SJSA1 (cell line): ENCODE measurements at places on chromosomes 1 and 21. TPM values are rescaled to one million over a fixed set of nuclear protein-coding genes. Genes with fewer than 3 reads are reported as not detected.

The PRXL2B gene
- 15.2 and 16.4 TPM in 2 replicates for total RNA-seq

The AMPD1 gene
- total RNA-seq, result not detected in 2 replicates

GRCh38 chr1:28246427-28246832 lies 10.5 kb downstream of the ATP5IF1 start:
- H3K4me3 ChIP-seq, result no peak overlapping the region
- H3K27me3 ChIP-seq, result no peaks in the 10 kb centered on the region
- H3K27ac ChIP-seq, result no peak overlapping the region
- DNase-seq, result no peak
- peaks cover 25% of the 10 kb centered on the region for H3K4me1 ChIP-seq
- H3K36me3 ChIP-seq, result no peaks in the 10 kb centered on the region

DNA sequence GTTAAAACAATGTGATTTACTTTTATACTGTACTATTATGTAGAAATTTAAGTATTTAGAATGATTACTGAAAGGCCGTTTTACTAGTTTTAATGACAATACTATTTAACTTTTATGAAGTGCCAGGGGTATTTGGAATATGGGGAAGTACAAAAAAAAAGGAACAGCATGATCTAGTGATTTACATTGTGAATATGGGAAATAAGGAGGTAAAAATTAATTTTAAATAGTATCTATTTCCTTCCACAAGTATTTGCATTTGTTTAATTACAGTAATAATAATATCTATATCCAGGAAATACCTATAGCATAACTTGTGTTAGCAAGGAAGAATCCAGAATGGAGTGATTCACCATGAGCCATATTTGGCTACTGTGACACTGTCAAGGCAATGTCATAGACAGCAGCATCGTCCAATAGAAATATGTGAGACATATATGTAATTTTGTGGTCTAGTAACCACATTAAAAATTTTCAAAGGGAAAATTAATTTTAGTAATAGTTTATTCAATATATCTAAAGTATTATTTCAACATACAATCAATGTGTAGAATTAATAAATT lies 22.0 kb downstream of the CNST start:
- H3K27ac ChIP-seq, result peak overlapping the region; percentile 58
- DNase-seq, result no peak
- no peaks in the 10 kb centered on the region for H3K27me3 ChIP-seq
- no peak overlapping the region for H3K4me3 ChIP-seq
- peaks cover 41% of the 10 kb centered on the region for H3K4me1 ChIP-seq

The PEX10 gene
- 29.3 and 37.3 TPM in 2 replicates for total RNA-seq

GRCh38 chr1:17671314-17671705 lies 83.8 kb upstream of the ACTL8 start:
- H3K36me3 ChIP-seq, result no peaks in the 10 kb centered on the region; the same call in 1 of the 2 replicates
- no peaks in the 10 kb centered on the region for H3K27me3 ChIP-seq
- no peak overlapping the region for H3K27ac ChIP-seq

The RAB42 gene
- total RNA-seq, result 1.1 and 6.1 TPM in 2 replicates

The SMIM1 gene
- total RNA-seq, result not detected in 2 replicates

GRCh38 chr1:226739696-226740065 lies 599 bp upstream of the ITPKB start:
- H3K27ac ChIP-seq, result no peak overlapping the region
- H3K27me3 ChIP-seq, result no peaks in the 10 kb centered on the region
- H3K4me3 ChIP-seq, result peak overlapping the region; percentile 3; the same call in 1 of the 2 replicates
- H3K36me3 ChIP-seq, result peaks cover 30% of the 10 kb centered on the region
- H3K4me1 ChIP-seq, result peaks cover 15% of the 10 kb centered on the region
- no peak for DNase-seq

DNA sequence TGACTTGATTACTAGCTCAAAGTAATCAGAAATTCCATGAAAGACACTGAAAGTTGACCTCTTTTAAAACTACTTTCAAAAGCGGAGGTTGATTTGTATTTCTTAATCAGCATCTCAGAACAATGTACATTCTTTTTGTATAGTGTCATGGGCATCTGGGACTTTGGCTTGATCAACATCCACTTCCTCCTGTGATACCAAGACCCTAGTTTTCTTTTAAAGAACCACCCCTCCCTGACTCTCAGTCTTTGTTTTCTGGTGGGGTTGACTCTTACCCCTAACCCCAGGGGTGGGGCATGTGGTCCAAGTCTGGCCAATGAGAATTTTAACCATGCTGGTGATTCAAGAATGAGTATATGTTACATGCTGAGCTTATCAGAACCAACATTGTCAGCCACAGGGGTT lies 21.7 kb upstream of the IRF2BP2 start:
- no peaks in the 10 kb centered on the region for H3K27me3 ChIP-seq
- DNase-seq, result peak; percentile 95
- no peaks in the 10 kb centered on the region for H3K36me3 ChIP-seq
- H3K4me1 ChIP-seq, result peaks cover 36% of the 10 kb centered on the region
- no peak overlapping the region for H3K4me3 ChIP-seq
- peak overlapping the region; percentile 71 for H3K27ac ChIP-seq

The SAMD13 gene
- 1.3 TPM in 1 of 2 replicates, not detected in the other for total RNA-seq

DNA sequence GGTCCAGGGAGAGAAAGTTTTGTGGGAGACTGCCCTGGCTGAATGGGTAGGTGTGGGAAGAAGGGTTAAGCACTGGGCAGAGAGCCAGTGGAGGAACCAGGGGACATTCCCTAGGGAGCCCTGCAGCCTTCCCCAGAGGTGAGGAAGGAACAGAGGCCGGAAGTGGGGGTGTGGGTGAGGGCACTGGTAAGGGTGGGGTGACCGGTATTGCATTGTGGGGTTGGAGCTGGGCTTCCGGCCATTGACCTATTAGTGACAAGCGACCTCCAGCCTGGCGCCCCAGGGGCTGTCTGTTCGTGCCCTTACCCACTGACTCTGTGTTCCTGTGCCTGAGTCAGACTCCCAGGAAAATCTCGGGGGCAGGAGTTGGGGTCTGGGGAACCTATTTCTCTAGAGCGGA lies 3.5 kb upstream of the TSPAN1 start:
- DNase-seq, result no peak
- H3K4me1 ChIP-seq, result peaks cover 7% of the 10 kb centered on the region
- H3K27me3 ChIP-seq, result no peaks in the 10 kb centered on the region
- H3K27ac ChIP-seq, result no peak overlapping the region
- no peaks in the 10 kb centered on the region for H3K36me3 ChIP-seq
- H3K4me3 ChIP-seq, result no peak overlapping the region

DNA sequence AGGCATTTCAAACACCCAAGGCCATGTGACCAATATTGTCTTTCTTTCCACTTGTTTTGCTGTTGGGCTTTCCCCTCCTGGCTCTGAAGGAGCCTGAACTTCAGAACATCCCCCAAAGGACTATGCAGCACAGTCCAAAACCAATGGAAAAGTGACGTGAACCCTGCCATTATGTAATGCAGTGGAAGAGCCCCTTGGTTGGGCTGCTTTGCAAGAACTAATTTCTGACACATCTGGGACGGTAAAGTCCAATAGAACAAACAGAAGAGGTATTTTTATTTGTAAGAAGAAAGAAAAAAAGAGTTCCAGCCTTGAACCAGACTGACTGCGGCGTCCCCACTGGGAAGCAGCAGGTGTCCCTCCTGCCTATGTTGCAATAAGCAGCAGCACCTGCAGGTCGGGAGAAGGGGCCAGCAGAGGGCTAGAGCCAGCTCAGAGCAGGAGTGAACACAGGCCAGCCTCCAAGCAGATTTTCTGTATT lies 116.7 kb downstream of the CDC7 start:
- H3K36me3 ChIP-seq, result no peaks in the 10 kb centered on the region
- no peaks in the 10 kb centered on the region for H3K4me1 ChIP-seq
- no peak for DNase-seq
- H3K27ac ChIP-seq, result no peak overlapping the region
- no peak overlapping the region for H3K4me3 ChIP-seq

GRCh38 chr1:204041803-204042505 lies 31.0 kb upstream of the SOX13 start:
- no peak overlapping the region for H3K4me3 ChIP-seq
- no peaks in the 10 kb centered on the region for H3K27me3 ChIP-seq
- H3K27ac ChIP-seq, result no peak overlapping the region
- no peak for DNase-seq
- H3K4me1 ChIP-seq, result peaks cover 12% of the 10 kb centered on the region
- H3K36me3 ChIP-seq, result no peaks in the 10 kb centered on the region

The CCDC27 gene
- total RNA-seq, result not detected in 2 replicates

The FYB2 gene
- 0.58 TPM in 1 of 2 replicates, not detected in the other for total RNA-seq

DNA sequence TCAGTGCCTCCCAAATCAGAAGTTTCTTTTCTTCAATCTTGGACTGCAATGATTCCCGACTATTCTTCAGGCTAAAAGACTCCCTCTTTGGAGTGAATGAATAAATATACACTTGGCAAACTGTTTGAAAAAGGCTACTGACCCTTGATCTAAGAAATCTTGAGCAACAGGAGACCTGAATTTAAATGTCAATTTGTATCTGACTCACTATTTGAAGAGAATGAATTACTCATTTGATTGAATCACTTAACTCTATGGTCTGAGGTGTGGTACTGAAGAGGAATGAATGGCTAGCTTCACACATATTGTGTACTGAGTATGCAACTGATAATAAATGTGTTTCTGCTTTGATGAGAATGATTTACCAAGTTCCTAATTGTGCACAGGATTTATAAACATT lies 4.6 kb upstream of the SMG7 start:
- no peak overlapping the region for H3K27ac ChIP-seq
- H3K36me3 ChIP-seq, result peaks cover 3% of the 10 kb centered on the region
- H3K27me3 ChIP-seq, result peaks cover 4% of the 10 kb centered on the region
- no peak overlapping the region for H3K4me3 ChIP-seq
- H3K4me1 ChIP-seq, result no peaks in the 10 kb centered on the region
- DNase-seq, result no peak

The KCNJ9 gene
- total RNA-seq, result not detected in 2 replicates

- no peak overlapping the region for H3K4me3 ChIP-seq
- no peak for DNase-seq
- no peaks in the 10 kb centered on the region for H3K27me3 ChIP-seq
- no peak overlapping the region for H3K27ac ChIP-seq
Measured at GRCh38 chr1:18408656-18409370, 71.9 kb upstream of the KLHDC7A start.

- no peaks in the 10 kb centered on the region for H3K4me1 ChIP-seq
- DNase-seq, result no peak
- no peaks in the 10 kb centered on the region for H3K27me3 ChIP-seq
- H3K27ac ChIP-seq, result no peak overlapping the region
Measured at GRCh38 chr1:152228831-152229230, 4.8 kb upstream of the HRNR start.

DNA sequence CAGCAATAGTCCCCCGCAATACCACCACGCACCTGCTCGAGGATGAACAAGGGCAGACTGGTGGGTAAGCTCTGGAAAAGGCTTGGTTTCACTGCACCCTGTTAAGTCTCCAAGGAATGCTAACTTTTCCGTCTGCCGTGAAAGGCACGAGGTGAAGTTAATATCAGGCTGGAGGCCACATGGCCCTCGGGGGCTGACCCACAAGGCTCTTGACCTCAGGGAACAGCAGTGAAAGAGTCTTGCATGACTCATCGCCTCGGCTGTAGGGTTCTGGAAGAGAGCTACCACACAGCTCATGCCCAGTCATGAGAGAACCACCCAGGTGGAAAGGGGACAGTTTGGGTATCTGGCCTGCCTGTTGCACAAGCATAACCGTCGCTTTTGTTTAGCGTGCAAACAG lies 24.7 kb downstream of the SCCPDH start:
- H3K4me3 ChIP-seq, result no peak overlapping the region
- H3K27ac ChIP-seq, result peak overlapping the region; percentile 13; the same call in 1 of the 2 replicates
- DNase-seq, result peak; percentile 28
- peaks cover 8% of the 10 kb centered on the region for H3K4me1 ChIP-seq
- no peaks in the 10 kb centered on the region for H3K27me3 ChIP-seq

DNA sequence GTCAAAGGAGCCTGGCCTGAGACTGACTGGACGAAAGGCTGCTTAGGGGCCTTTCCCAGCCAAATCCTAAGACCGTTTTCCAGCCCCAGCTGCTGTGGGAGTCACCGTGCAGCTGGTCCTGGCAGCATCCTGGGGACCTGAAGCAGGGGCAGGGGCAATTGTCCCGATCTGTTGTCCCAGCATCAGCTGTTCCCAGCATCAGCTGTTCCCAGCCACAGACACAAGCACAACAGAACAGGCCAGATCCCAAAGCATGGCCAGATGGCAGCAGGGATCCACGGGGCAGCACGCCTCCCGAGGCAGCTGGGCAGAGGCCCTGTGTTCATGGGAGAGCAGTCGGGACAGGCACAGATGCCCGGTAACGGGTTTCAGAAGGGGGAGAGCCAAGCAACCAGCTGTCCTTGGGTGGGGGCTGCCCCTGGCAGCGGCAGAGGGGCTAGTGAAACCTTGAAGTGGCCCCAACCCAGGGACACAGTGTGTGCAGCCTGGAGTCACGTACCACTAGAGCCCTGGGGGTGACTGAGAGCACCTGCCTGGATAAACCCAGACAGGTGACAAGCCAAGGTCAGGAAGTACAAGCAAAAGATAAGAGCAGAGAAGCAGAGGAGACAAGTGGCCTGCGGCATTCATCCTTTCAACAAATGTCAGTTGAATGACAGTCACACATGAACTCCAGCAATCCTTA lies 13.3 kb downstream of the CELA2B start:
- no peaks in the 10 kb centered on the region for H3K36me3 ChIP-seq
- no peaks in the 10 kb centered on the region for H3K4me1 ChIP-seq
- no peak for DNase-seq
- no peak overlapping the region for H3K27ac ChIP-seq

DNA sequence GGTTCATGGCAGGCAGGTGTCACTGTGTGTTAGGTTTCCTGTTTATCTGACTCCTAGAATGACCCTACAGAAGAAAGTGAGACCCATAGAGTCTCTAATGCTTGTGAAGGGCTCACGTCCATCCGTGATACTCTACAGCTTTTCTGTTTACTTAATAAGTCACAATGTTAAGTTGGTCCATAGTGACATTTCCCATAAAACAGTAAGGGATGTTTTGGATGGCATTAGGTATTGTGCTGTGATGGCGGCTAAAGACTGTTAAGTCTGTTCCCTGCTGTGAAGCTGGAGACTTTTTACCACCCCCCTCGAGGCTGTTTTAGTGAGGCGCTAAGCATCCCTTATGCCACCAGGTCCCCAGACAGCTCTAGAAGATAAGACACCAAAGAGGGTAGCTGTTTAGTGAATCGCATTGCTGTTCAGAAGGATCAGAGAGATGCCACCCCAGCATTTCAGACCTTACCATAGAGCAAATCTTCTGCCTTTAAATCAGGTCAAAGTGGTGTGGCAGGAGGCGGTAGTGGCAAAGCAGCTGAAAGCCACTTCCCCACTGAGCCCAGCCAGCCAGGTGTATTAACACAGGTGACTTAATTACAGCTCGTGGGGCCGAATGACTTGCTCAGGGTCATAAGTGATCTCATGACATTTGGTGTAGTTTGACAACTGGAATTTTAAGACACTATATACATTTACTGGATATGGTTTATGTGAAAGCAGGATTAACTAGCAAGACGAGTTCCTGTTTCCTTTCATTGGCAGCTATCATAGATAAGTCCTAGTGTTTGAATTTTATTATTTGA lies 25.0 kb downstream of the SLC37A1 start:
- no peak overlapping the region for H3K4me3 ChIP-seq
- no peak for DNase-seq

The SFPQ gene
- 361 and 371 TPM in 2 replicates for total RNA-seq
